ENCODE measurements at places on chromosomes 4 and X.
A peak's percentile ranks its signal among the peaks of the same experiment; 100 is the strongest.

GRCh38 chr4:103934178-103934789 is 214.5 kb upstream of the TACR3 start:
- no peak for DNase-seq

- DNase-seq: no peak
These were observed 254.4 kb upstream of the CXXC4 start for GRCh38 chr4:104749062-104749461.

DNA sequence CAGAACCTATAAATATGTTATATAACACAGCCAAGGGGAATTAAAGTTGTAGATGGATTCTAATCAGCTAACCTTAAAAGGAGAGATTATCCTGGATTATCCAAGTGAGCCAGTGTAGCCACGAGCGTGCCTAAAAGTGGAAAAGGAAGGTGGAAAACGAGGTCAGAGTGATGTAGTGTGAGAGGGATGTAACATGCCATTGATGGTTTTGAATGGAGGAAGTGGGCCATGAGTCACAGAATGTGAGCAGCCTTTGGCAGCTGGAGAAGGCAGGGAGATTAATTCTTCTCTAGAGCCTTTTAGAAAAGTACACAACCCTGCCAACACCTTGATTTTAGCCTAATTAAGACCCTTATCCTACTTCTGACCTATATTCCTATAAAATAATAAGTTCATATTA is 149.1 kb downstream of the SLC39A8 start:
- DNase-seq: no peak

DNA sequence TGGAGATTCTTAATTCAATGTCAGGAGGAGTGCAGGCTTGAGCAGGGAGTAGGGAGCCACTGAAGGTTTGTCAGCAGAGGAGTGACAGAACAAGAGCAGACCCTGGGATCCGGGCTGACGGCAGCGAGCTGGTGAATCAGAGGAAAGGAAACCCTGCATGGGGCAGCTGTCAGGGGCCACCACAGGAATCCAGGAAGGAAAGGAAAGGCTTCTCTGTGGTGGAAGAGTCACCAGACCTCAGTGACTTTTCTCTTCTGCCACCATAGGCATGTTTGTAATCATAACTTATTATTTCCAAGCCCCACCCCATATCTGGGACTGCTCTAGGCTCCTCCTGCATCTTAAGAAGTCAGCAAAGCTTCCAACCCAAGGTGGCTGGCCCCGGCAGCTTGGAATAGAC is 150.9 kb downstream of the BCOR start:
- DNase-seq: no peak

DNA sequence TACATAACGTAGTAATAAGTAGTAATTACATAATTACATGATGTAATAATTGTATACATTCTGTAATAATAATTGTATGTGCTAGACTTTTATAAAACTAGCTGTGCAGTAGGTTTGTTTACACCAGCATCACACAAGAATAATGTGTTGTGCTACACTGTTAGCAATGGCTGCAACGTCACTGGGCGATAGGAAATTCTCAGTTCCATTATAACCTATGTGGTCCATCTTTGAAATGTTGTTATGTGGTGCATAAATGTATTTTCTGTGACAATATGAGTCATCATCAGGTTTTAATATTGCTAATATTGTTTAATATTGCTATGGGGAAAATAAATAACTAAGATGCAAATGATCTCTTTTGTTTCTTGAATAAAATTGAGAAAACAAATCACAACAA is 46.0 kb upstream of the ATP8A1 start:
- no peak for DNase-seq

- no peak for DNase-seq
These were observed 258.4 kb downstream of the PPARGC1A start for GRCh38 chr4:23631255-23631950.

- DNase-seq: no peak
These were observed 126.1 kb upstream of the DCLK2 start for GRCh38 chr4:149952101-149952500.

DNA sequence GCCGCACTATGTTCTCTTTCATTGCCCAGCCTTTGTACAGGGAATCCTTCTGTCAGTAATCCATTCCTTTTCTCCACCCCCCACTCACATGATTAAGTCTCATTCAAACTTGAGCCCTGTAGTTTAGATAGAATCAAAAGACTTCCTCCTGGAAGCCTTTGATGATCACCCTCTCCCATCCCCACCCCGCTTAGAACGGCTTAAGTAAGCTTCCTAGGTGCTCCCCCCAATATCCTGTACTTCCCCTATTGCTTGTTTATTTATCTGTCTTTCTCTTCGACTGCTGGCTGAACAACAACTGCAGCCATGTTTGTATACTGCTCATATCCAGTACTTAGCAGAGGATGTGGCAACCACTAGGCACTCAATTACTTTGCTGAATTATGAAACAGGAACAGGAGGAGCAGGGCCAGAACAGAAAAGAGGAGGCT is 38.5 kb upstream of the GPC3 start:
- DNase-seq: no peak

- no peak for DNase-seq
These were observed 139.2 kb downstream of the HDX start for GRCh38 chrX:84363051-84363450.

DNA sequence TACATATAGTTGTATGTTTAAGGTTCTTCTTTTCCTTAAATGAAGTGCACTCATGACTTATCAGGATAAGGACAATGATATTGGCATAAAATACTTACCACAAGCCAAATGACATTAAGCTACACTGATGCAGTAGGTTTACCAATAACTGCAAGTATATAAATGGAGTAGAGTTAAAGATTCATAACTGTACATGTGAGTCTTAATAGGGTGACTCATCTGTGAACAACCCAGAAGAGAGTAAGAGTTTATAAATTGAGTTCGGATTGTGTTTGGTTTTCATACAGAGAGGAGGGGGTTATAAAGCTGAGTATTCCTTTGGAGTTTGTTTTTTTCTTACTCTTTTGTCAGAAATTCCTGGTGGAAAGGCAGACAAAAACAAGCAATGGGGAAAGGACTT is 144.8 kb downstream of the TLL1 start:
- no peak for DNase-seq

DNA sequence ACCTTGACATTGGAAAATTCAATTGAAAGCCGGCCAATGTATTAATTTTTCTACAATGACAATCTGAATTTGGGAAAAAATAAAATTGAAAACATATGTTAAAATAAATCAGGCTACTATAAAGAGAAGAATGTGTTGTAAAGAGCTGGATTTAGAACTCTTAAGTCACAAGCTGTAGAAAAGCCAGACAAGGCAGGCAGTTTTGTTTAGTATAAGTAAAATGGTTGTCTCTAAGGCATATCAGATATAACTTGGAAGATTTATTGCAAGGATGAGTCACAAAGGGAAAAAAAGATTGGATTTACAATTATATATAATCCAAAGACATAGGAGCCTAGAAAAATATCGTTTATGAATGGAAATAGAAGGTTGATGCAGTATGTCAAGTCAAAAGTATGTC is 549.1 kb upstream of the EPHA5 start:
- DNase-seq: no peak

DNA sequence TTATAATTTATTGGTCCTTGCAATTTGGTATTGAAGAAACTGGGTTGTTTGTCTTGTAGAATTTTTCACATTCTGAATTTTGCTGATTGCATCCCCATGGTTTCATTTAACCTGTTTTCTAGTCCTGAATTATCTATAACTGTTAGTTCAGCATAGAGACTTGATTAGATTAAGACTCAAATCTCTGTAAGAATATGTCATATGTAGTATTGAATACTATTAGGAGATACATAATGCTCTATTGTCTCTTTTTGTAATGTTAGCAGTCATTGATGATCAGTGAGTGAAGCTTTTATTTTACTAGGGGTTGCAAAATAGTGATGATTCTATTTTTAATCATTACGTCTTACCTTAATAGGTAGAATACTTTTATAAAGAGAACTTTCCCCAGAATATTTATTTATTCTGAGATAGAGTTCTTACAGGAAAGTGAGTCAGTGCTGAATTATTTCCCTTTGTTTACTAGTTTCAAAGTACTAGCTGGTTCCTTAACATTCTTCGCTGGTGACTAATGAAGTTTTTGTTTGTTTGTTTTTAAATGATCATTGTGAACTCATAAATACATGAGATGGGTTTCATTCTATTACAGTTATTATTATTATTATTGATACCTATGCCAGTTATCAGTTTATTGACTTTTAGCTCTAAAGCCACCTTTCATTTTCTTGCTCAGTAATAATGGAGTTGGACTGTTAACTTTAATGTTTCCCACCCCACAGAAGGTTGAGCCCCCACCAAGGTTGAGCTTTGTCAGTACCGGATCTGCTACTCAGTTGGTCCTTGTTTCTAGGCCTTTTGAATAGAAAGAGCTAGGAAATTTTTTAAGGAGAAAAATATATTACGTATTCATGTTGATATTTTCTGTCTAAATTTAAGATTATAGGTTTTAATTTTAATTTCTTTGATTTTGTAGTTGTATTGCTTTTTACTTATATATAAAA is 102.3 kb downstream of the LARP1B start:
- DNase-seq: no peak

DNA sequence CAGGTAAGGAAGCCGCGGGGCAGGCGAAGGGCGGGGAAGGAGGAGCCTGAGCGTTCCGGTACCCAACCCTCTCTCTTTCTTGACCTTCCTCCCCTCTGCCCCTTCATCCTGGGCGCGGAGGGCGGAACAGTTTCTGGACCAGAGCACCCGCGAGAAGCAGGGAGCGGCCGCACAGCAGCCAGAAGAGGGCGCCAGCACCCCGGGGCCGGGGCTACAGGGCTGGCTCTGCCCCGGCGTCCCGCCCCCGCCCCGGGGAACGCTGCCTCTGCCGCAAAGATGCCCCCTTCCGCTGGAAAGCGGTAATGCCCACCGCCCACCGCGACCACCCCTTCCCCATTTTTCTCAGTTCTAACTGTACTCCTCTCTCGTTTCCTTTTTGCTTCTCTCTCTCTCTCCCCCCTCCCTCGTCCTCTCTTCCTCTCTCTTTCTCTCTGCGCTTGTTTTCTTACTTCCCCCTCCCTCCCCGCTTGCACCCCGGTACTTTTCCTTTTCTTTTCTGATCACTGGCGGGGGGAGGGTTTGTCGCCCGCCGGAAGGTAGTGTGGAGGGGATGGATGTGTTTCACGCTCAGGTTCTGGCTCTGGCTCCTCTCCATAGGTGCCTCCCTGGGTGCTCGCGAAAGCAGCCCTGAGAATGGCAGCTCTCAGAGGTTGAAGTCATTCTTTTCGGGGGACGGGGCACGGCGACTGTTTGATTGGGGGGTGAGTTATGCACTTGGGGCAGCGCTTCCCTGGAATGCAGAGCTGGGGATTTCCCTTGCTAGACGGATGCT is 13.1 kb upstream of the PRDM8 start:
- peak; percentile 69 for DNase-seq

DNA sequence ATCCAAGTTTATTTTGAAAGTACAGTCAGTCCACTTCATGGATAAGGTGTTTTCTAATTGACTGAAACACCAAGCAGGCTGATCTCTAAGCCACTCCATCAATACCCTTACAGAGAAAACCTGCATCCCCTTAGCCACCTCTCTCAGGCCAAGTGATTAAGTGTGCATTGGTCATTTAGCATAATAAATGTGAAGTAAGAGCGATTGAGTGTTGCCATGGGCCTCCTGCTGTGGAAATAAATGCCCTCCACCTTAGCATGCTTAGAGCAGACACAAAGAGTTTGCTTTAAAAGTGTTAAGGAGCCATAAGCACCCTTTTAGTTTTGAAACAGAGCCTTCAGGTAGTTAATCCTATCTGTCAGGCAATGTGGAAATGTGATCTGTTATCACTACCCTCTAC is 386.5 kb downstream of the GPAT3 start:
- no peak for DNase-seq

DNA sequence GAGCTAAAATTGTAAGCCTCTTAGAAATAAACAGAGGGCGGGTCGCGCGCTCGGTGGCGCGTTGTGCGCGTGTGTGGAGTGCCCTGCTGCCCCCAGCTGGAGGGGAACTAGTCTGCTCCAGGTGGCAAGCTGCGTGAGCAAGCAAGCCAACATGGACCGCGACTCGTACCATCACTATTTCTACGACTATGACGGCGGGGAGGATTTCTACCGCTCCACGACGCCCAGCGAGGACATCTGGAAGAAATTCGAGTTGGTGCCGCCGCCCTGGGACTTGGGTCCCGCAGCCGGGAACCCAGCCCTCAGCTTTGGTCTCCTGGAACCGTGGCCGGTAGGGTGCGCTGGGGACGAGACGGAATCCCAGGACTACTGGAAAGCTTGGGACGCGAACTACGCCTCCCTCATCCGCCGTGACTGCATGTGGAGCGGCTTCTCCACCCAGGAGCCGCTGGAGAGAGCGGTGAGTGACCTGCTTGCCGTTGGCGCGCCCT is 66.1 kb downstream of the DNAAF6 start:
- no peak for DNase-seq
